ENCODE measurements at places on chromosomes 1 and 21.

DNA sequence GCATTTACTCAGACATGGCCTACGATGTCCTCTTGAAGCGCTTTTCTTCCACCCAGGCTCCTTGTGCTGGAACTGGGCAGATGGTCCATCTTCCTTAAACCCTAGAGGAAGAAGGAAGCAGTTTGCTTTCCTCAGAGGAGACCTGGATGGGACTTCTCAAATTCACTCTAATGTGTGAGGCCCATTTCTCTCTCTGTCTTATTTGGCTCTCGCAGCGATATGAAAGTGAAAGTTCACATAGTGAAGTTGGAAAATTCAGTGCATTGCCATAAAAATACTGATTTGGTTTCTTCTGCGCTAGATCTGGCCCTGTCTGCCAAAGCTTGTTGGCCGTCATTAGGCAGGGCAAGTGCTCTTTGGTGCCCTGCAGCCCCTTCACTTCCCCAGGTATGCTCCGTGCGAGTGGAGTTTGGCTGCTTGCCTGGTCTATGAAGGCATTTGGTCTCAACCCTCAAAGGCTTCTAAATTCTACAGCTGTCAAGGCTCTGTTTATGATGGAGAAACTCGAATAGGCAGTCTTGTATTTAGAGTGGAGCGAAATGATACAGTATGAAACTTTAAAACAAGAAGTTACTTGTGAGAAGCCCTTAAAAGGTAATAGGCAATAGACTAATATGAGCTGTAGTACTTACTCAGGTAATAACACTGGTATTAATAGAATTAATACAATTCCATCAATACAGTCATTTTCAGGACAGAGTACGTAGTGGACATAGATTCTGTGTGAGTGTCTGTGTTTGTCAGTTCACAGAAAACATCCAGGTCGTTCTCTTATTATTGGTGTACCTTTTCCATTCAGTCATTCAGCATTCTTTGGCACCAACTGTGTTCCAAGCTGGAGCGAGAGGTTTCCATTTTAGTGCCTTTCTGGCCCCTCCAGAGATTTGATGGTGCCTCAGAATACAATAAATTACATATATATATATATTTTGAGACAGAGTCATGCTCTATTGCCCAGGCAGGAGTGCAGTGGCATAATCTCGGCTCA lies 20.5 kb downstream of the SZRD1 start:
- no peak for DNase-seq

GRCh38 chr1:111725192-111725591 lies 14.0 kb downstream of the INKA2 start:
- DNase-seq: no peak

- no peak for DNase-seq
Measured at GRCh38 chr1:53634571-53634979, 104.4 kb downstream of the GLIS1 start.

DNA sequence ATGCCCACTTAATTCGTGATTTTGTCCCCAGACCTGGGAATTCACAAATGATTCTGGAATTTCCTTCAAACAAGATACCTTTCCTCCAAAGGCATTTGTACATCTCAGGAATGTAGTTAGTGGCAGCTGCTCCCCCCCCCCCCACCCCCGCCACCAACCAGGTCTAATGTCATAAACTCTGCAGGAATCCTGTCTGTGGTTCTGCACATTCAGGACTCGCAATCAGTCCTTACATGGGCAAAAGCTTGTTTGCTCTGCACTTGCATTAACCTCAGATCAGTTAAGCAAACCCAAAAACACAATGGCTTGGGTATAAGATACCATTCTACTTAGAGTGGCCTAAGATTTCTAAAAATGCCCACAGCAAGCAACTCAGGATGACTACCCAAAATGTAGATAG lies 143.8 kb downstream of the TGFB2 start:
- no peak for DNase-seq

- DNase-seq: peak; percentile 76
Measured at GRCh38 chr21:37061926-37062592, 10.8 kb downstream of the PIGP start.

DNA sequence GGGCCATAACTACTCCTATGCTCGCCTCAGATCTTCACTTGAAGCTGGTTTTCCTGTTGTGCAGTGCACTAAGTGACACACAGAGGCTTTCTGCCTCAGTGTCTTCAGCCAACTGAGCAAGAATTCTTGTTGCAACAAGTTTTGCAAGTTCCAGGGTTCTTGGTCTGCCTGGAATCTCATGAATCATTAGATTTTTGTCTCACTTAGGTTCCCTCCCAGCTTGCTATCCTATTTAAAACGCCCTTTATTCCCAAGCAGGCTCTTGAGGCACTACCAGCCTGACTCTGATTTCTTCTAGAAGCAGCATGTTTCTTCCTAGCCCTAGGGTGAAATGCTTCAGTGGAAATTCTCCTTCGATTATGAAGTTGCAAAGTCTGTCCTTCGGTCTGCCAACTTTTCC lies 158.8 kb downstream of the C1orf21 start:
- DNase-seq: no peak

DNA sequence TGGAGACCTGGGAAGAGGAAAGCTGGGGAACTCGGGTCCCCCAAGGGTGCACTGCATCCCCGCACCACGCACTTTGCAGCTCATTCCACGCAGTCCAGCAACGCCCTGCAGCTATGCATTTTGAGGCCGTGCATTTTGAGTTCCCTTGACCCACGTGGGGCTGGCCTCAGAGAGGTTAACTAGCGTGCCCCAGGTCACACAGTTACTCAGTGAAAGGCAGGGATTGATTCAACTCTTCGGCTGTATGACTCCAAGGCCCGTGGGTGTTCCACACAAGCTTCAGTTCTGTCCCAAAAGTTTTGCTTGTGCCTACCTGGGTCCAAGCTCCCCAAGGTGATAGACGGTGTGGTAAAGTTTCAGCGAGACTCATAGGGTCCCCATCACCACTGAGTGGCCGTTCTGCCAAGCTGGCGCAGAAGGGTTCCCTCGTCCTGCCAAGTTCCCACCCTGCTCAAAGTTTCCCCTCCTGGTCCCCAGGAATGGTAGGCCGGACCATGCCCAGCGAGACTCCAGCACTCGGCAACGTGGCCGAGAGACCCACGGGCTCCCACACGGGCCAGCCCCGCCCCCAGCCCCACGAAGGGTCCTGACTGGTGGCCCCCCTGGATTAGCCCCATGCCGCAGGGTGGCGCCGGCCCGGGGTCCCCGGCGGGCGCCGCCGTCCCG lies 611 bp downstream of the HSPG2 start:
- DNase-seq: no peak

DNA sequence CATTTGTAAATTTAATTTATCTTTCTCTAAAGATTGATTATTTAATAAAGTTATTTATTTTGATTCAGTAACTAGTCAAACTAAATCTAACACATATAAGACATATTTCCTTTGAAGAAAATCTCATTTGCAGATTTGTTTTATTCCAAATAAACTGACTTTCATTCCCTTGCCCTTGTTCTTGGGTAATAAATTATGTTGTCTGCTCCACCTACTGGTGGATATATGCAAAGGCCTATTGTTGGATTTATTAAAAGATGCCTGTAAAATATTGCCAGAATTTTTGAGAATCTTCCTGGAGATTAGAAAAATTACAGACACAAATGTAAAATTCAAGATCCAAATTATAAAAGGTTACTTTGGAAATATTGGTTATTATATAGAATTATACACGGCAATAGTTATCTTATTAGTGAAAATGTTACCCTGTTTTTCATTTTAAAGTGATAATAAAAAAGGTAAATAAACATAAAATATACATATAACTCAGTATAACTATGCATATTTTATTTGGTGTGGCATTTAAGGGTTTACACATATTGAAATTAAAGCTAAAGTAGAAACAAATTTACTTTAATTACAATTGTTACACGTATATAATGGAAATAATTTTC lies 116.1 kb downstream of the SPATA17 start:
- peak; percentile 19 for DNase-seq

DNA sequence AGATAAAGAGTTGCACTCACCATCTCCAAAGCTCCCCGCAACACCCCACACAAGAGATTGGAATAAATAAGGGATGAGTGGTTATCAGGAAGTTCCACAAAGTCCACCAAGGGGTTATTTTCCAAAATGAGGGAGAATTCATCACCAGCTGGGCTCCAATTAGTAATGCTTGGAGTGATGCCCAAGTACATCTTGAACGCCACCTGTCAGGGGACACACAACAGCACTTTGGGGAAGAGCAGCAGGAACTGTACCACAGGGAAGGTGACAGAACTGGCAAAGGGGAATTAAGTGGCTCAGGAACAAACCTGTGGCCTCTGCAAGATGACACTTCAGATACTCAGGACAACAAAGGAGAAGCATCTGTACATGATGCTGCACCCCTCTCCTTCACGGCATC lies 11.5 kb downstream of the TRAPPC3 start:
- DNase-seq: no peak

- no peak for DNase-seq
Measured at GRCh38 chr1:241270016-241270415, 87.0 kb downstream of the RGS7 start.

DNA sequence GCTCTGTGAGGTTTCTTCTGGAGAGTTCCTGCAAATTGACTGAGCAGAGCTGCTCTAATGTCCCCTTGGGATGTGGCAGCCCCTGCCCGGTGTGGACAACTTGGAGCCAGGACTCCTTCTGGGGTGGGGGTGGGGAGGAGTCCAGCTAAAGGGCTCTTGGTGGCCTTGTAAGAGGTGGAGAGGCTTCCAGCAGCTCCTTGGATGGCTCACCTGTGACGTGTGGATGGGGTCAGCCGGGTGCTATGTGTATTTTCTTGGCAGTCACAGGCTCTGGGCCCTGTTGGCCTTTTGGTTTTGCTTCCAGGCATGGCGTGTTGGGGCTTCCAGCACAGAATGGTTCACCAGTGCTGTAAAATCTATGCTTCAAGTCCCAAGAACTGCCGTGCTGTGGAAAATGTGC lies 38.2 kb downstream of the TRAPPC10 start:
- no peak for DNase-seq

DNA sequence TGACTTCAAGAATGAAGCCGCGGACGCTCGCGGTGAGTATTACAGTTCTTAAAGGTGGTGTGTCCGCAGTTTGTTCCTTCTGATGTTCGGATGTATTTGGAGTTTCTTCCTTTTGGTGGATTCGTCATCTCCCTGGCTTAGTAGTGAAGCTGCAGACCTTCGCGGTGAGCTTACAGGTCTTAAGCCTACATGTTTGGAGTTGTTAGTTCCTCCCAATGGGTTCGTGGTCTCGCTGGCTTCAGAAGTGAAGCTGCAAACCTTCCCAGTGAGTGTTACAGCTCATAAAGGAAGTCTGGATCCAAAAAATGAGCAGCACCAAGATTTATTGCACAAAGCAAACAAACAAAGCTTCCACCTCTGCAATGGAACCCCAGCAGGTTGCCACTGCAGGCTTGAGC lies 14.7 kb downstream of the LDLRAD1 start:
- DNase-seq: no peak

DNA sequence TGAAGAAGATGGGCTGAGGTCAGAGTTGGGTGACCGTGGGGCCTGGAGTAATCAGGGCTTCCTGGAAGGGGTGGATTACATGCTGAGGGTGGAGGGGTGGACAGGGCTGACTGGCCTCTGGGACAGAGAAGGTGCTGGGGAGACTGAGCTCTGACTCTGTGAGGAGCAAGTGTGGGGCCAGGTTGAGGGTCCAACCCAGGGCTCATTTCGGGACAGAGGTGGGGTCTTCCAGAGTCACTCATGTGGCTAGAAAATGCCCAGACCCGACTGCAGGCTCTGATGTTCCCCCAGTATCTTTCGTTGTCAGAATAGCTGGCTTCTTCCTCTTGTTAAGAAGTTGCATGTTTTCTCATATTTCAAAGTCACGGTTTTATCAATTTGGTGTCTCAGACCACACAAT lies 311.8 kb downstream of the PTPRU start:
- no peak for DNase-seq

DNA sequence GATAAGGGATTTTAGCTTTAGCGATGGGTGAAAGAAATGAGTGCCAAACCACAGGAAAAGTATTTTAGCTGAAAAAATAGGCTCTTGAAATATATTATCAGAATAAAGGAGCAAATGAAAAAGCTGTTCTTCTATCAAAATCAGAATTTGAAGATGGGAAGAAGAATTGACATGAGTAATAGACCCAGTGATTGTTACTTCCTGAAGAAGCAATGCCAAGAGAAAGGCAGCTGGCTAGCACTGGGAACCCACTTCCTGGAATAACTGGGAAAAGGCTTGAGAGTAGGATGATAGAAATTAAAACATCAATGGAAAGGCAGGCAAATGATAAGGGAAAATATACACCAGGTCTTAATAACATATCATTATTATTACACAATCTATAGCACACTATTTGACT lies 29.9 kb upstream of the LYPLAL1 start:
- DNase-seq: no peak

- DNase-seq: peak; percentile 89
Measured at GRCh38 chr1:94094469-94095111, 26.4 kb downstream of the ABCA4 start.

- DNase-seq: no peak
Measured at GRCh38 chr1:19081218-19081893, 124.9 kb upstream of the IFFO2 start.

DNA sequence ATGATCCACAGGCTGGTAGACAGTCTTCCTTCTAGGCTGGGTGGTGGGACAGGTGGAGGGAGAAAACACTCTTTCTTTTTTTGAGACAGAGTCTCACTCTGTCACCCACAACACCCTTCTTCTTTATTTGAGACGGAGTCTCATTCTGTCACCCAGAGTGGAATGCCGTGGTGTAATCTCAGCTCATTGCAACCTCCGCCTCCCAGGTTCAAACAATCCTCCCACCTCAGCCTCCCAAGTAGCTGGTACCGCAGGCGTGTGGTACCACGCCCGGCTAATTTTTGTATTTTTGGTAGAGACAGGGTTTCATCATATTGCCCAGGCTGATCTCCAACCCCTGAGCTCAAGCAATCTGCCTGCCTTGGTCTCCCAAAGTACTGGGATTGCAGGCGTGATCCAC lies 2.9 kb downstream of the GPR37L1 start:
- DNase-seq: no peak

DNA sequence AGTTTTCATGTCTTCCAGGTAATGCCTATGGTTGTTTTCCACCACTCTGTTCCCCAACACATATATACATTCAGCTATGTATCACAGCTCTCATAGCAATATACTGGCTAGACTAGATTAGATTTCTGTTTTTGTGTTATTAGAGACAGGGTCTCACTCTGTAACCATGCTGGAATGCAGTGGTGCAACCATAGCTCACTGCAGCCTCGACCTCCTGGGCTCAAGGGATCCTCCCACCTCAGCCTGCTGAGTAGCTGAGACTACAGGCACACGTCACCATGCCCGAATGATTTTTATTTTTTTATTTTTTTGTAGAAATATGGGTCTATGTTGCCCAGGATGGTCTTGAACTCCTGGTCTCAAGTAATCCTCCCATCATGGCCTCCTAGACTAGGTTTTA lies 37.7 kb downstream of the SYNJ1 start:
- no peak for DNase-seq

DNA sequence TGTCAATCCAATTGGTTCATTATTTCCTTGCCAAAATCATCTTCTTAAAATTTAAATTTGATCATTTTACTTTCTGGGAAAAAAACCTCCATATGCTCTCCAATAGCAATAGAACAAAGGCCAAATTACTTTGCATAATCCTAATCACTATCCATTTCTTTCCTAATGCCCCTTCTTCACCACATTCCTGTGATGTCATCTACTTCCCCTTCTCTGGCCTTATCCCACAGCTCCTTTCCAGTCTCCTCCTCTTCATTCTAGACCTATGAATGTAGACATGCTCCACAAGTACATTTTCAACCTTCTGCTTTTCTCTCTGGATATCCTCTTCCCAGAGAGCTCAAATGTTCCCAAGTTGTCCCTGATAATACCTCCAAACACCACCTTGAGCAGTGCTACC lies 216.6 kb downstream of the MRPL39 start:
- DNase-seq: no peak
